ENCODE measurements at places on chromosomes 5 and 9.

DNA sequence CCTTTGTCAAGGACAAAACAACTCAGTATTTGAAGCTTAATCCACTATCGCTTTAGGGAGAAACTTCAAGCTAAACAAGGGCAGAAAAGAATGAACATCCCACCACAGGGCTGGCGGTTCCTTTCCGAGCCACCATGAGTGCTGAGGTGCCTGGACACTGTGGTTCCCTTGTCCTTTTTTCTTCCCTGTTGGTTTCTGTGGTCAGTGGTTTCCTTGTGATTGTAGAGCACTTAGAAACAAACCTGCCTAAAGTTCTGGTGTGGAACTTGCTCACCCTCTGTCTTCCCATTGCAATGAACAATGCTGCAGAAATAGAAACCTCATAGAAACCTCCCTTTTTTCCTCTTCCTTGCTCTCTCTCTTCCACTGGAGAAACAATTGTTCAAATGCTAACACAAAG, 79.3 kb upstream of the TBC1D2 start:
- DNase-seq, result no peak

DNA sequence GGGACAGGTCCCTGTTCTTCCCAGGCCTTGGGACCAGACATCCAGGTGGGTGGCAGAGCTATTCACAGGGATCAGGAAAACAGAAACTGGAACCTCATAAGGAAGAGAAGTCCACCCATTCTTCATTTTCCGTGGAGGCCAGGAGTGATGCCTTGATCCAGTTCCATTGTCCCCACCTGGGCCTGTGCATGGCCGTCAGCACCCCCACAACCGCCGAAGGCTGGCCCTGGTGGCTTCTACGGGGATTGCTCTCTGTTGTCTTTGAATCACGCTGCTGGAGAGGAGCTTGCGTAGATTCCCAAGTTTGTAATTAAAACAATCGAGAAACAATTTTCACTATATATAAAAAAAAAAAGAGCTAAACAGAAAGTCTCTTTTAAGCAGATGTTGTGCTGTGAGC, 134.4 kb downstream of the MVB12B start:
- no peak for DNase-seq

DNA sequence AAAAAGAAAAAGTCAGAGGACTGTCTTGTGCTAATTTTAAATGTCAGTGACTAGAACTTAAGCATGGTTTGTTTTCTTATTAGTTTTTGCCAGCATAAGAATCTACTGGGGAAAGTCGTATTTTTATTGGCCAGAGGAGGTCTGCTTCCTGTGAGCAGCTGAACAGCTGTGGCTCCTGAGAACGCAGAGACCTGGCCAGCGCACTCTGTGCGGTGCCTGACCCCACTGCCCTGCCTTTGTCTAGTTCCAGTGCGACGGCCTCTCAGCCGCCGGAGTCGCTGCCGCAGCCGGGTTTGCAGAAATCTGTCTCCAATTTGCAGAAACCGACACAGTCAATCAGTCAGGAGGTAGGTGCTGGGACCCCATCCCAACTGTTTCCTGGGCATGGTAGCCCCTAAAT, 42.5 kb downstream of the PRRC2B start:
- DNase-seq, result no peak

DNA sequence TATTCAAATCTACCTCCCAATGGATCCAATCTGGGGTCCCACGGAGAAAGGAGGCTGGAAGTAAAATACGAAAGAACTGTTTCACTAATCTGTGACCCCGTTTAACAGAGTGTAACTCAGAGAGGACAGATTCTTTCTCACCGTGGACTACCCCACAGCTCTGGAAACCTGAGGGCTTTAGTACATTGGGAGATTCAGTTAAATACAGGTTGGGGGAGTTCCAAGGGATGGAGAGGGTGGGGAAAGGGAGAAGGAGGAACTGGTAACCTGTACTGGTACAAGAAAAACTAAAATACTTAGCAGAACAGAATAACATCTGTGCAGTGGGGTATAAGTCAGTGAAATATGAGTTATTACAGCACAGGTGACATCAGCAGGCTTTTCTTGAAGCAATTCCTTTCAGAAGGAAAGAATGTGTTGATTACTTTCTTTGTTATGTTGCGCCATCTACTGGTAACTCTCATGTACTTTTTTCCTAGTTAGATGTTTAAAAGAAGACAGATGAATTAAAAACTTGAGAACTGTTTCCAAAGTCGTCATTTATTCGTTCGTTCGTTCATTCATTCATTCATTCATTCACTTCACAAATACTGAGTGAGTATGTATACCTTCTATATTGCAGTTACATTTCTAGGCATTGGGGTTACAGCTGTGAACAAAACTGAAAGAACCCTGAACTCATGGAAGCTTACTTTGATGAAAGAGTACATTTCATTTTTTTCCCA, 30.0 kb upstream of the STOM start:
- peak; percentile 86 for DNase-seq

GRCh38 chr5:174231956-174232487, 186.5 kb downstream of the NSG2 start:
- no peak for DNase-seq

DNA sequence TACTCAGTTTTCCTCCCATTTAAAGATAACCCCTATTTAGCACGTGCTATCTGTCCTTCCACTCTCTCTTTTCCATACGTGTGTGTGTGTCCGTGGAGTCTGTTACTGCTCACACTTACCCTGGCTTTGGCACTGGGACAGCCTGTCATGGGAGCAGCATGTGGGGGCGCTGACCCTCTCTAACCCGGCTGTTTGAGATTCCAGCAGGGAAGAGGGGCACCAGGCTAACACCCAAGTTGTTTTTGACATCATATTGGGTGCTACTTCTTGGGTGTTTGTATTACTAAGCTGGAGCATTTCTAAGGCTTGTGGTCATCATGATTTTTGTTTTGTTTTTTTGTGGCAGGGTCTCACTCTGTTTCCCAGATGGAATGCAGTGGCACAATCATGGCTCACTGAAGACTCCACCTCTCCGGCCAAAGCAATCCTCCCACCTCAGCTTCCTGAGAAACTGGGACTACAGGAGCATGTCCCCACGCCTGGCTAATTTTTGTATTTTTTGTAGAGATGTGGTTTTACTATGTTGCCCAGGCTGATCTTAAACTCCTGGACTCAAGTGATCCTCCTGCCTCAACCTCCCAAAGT, 56.9 kb upstream of the SIMC1 start:
- no peak for DNase-seq

- no peak for DNase-seq
Observed at GRCh38 chr5:38456657-38457399, 99.6 kb downstream of the LIFR start.

DNA sequence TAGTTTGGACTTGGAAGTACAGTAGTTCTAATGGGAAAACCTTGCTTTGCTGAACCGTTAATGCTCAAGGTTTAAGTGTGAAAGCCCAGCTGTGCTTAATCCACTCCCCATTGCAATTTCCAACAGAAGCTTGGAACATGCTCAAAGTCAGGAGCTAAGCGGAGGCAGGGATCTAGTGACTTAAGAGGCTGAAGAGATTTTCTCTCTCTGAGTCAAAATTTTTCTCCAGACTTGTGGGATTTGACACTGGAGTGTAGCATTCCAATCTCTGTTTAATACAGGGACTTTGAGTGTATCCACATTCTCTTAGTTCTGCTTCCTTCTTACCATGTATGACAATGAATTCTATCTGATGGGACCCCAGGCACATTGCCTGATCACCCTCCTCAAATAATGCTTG, 471.8 kb downstream of the KIF4B start:
- no peak for DNase-seq

DNA sequence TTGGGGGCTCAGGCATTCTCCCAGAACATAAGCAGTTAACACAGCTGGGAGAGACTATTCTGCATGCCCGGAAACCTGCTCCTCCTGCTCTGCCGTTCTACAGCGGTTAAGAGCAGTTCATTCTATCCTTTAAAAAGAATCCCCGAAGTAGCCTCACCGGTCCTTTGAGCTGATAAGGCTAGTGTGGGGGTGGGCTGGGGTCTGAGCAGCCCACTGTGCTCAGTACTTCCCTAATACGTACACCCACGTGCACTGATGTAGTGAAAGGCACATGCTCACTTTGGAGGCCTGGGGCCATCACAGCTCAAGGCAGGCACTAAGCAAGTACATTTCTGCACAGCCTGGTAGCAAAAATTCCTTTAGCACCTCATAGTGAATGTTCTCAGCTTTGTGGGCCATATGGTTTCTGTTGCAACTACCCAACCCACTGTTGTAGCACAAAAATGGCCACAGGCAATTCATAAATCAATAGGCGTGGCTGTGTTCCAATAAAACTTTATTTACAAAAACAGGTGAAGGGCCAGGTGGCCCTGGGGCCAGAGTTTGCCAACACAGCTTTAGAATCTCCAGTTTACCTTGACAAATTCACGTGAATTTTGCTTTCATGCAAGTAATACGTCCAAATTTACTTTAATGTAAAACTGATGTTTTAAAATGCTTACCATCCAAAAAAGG, 136.4 kb downstream of the ZNF354C start:
- DNase-seq, result no peak

DNA sequence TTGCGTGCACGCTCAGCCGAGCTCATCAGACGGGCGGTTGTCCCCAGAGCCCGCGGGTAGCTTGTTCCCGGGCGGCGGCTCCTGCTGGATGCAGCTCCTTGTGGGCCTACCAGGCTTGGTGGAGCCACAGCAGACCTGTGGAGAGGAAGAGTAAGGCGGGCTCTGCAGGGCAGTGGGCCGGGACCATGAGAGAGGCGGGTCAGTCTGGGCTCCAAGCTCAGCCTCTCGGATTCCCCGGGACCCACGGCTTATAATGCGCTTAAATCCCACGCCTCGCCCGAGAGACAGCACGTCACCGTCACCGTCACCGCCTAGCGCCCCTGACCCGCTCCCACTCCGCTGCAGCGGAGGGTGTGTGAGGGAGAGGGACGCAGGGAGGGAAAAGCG, 1.9 kb upstream of the ANKRD18A start:
- no peak for DNase-seq

GRCh38 chr9:15211160-15211814, 95.7 kb downstream of the TTC39B start:
- DNase-seq, result peak; percentile 62

GRCh38 chr9:94864862-94865509, 138.5 kb downstream of the AOPEP start:
- DNase-seq, result no peak

DNA sequence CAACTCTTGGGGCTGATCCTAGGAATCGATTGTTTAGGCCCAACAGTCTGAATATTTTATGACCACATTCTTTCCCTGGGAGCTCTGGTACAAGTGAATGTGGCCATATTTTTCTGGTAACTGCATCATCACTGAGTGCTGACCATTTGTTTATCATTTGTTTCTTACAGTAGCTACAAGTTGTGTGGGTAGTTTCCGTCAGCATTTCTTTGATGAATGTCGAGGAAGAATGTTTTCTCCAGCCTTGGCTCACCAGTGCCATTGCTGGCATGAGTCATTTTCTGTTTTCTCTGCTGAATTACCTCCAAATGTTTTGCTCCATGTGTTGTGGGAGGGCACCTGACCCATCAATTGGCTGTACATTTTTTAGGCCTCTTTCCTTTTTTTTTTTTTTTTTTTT, 14.1 kb upstream of the CARD19 start:
- no peak for DNase-seq

DNA sequence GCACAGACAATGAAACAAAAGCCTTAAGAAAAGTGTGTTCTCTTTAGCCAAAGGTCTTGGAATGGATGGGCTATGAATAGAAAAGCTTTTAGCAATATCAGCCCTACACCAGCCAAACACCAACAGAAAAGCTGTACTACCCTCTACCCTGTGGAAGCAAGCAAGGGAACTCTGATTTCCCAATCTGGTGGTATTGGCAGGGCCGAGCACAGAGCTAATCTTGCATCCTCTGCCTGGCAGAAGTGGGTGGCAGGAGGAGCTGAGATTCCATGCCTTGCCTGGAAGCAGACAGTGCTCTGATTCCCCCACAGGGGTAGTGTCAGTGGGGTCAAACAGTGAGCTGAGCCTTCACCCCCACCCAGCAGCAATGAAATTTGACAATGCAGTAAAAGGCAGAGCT, 29.6 kb upstream of the ZNF782 start:
- no peak for DNase-seq

Measured in hematopoietic multipotent progenitor cell treated with erythropoietin and hydrocortisone succinate and interleukin-3 and kit ligand, for 15 days (in vitro differentiated cells).